ENCODE measurements at places on chromosomes 16 and 17. TPM values are rescaled to one million over a fixed set of nuclear protein-coding genes. Genes with fewer than 3 reads are reported as not detected.

Gene MYH11
- total RNA-seq, result not detected

Gene SLC38A8
- not detected for total RNA-seq

Gene ELMO3
- total RNA-seq, result 0.93 TPM

Gene KRT36
- not detected for total RNA-seq

All from thoracic aorta endothelial cell (primary cell).